ENCODE measurements at places on chromosomes 6 and 20.
A peak's percentile ranks its signal among the peaks of the same experiment; 100 is the strongest.

DNA sequence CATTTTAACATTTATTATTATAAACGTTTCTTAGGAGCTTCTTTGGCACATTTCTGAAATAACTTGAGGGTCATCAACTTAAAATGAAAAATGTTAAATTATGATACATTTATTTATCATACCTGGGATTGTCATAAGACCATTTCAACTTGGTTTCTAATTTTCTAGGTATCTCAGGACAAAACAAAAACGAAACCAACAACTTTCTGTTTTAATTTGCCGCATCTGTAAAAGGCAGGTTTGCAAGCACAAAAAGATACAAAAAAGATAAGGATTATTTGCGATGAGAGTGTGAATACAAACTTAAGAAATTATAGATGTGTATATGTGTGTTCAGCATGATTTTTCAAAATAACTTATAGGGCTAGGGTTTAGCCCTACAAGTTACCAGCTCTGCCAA, 395.0 kb upstream of the RUNX2 start:
- no peak for DNase-seq

- no peak for DNase-seq
Measured at GRCh38 chr20:8117636-8118035, 14.4 kb upstream of the PLCB1 start.

GRCh38 chr6:33543116-33543515, 37.0 kb downstream of the BAK1 start:
- no peak for DNase-seq

GRCh38 chr6:129686941-129687627, 22.9 kb downstream of the ARHGAP18 start:
- peak; percentile 89 for DNase-seq

- no peak for DNase-seq
Measured at GRCh38 chr20:45878076-45878761, 2.8 kb upstream of the ZSWIM1 start.

GRCh38 chr6:37557645-37558114, 58.0 kb upstream of the CCDC167 start:
- DNase-seq, result no peak

- DNase-seq, result no peak
Measured at GRCh38 chr6:4253604-4254231, 118.3 kb upstream of the ECI2 start.
